ENCODE measurements at places on chromosomes 1 and 21.
A peak's percentile ranks its signal among the peaks of the same experiment; 100 is the strongest.

- no peak for DNase-seq
These were observed 20.6 kb downstream of the WASF2 start for GRCh38 chr1:27469334-27469733.

DNA sequence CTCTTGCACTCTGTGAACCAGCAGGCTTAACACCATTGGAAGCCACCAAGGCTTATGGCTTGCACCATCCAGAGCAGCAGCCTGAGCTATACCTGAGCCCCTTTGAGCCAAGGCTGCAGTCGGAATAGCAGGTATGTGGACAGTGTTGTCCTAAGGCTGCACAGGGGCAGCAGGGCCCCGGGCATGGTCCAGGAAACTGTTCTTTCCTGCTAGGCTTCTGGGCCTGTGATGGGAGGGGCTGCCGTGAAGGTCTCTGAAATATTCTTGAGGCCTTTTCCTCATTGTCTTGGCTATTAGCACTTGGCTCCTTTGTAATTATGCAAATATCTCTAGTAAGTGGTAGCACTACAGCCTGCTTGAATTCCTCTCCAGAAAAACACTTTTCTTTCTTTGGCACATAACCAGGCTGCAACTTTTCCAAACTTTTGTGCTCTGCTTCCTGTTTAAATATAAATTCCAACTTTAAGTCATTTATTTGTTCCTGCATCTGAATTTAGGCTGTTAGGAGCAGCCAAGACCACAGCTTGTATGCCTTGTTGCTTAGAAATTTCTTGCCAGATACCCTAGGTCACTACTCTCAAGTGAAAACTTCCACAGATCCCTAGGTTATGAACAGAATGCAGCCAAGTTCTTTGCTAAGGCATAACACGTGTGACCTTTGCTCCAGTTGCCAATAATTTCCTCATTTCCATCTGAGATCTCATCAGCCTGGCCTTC is 5.2 kb downstream of the KRTAP20-4 start:
- no peak for DNase-seq

- DNase-seq: no peak
These were observed 1.5 kb upstream of the HMGN1 start for GRCh38 chr21:39350094-39351005.

- DNase-seq: no peak
These were observed 523.4 kb downstream of the PTBP2 start for GRCh38 chr1:97245026-97245425.

DNA sequence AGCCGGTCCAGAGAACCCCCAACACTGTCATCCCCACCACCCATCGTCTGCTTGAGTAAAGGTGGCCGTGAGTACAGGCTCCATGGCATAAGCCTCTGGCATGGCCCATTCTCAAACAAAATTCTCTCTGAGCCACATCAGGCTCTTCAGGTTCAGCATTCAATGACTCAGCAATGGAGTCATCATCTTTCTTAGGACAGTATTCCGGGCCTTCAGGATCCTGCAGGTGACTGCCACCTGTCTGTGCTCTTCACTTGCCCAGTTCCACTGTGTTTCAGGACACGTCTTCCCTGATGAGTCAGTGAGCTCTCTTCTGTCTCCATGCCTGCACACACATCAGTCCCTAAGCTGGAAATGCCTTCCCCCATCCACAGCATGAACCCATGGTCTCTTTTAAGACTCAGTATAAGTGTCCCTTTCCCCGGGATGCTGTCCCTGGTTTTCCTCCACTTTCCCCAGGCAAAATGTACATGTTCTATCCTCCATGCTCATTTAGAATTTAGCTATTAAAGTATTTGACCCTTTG is 81.1 kb upstream of the FGGY start:
- no peak for DNase-seq

GRCh38 chr1:198934901-198935305 is 296.1 kb downstream of the PTPRC start:
- DNase-seq: peak; percentile 38

DNA sequence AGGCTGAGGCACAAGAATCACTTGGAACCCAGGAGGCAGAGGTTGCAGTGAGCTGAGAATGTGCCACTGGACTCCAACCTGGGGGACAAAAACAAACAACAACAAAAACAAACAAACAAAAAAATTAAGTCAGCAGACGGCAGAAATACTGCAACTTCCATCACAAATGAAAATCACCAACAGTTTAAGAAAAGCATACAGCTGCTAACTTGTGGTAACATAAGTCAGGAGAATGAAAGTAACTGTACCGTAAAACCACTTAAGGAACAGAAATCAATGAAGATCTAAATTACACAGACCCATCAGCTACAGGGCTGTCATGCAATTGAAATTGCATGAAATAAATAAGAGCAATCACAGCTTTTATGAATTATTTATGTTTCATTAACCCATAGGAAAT is 25.0 kb downstream of the MCOLN2 start:
- DNase-seq: no peak

GRCh38 chr1:21490774-21491487 is 18.3 kb upstream of the ALPL start:
- peak; percentile 77 for DNase-seq

DNA sequence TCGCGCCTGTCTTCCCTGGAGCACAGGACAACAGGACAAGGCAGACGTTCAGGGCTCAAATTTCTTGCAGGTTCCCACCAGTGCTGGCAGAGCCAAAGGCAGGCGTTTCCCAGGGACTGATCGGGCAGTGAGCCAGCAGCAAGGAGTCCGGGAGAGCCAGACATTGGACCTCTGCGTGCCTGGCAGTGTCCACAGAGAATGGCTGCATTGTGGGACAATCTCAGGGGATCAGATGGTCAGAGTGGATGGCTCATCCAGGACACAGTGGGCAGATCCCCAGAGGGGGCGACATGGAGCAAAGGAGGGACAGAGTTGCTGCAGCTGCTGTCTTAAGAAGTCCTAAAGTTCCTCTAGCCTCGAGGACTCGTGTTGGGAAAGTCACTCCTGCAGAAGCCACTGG is 4.6 kb downstream of the TMEM63A start:
- peak; percentile 44 for DNase-seq

DNA sequence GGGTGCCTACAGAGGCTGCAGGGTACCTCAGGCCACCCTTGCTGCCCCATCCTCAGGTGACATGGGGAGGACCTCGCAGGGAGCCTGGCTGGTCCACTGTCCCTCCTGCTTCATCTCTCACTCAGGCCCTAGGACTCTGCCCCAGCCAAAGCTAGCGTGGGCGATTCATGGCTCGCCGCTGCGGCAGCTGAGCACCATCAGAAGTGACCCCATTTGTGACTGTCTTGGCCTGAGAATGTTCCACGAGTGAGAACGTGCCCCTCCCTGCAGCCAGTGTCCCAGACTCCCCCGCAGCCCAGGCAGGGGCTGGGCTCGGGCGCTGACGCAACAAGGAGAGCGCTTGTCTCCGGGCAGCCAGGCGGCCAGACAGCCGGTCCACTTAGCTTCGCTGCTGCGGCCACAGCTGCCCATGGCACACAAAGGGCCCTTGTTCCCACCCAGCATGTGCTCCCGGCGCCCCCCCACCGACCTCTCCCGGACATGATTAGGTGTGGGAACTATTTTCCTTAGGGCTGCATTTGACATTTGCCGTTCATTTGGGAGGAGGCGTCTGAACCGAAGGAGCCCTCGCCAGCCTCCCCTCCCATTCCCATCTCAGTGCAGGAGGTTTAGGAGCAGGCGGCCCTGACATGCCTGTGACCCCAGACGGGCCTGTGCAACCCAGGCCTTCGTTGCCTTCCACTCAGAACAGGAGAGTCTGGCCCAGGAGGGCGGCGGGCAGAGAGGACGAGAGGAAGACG is 19.3 kb upstream of the POFUT2 start:
- DNase-seq: no peak

- DNase-seq: no peak
These were observed 203.9 kb downstream of the TOMM20 start for GRCh38 chr1:234924450-234925355.

- no peak for DNase-seq
These were observed 5.9 kb upstream of the PRKAA2 start for GRCh38 chr1:56639211-56639610.

- no peak for DNase-seq
These were observed 2.9 kb downstream of the KIF1B start for GRCh38 chr1:10213186-10213705.

DNA sequence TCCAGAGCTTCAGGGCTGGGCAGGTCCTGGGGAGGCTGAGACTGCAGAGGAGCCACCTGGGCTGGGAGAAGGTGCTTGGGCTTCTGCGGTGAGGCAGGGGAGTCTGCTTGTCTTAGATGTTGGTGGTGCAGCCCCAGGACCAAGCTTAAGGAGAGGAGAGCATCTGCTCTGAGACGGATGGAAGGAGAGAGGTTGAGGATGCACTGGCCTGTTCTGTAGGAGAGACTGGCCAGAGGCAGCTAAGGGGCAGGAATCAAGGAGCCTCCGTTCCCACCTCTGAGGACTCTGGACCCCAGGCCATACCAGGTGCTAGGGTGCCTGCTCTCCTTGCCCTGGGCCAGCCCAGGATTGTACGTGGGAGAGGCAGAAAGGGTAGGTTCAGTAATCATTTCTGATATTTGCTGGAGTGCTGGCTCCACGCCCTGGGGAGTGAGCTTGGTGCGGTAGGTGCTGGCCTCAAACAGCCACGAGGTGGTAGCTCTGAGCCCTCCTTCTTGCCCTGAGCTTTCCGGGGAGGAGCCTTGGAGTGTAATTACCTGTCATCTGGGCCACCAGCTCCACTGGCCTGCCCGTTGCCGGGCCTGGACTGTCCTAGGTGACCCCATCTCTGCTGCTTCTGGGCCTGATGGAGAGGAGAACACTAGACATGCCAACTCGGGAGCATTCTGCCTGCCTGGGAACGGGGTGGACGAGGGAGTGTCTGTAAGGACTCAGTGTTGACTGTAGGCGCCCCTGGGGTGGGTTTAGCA is 9.3 kb downstream of the MYBPH start:
- DNase-seq: no peak

DNA sequence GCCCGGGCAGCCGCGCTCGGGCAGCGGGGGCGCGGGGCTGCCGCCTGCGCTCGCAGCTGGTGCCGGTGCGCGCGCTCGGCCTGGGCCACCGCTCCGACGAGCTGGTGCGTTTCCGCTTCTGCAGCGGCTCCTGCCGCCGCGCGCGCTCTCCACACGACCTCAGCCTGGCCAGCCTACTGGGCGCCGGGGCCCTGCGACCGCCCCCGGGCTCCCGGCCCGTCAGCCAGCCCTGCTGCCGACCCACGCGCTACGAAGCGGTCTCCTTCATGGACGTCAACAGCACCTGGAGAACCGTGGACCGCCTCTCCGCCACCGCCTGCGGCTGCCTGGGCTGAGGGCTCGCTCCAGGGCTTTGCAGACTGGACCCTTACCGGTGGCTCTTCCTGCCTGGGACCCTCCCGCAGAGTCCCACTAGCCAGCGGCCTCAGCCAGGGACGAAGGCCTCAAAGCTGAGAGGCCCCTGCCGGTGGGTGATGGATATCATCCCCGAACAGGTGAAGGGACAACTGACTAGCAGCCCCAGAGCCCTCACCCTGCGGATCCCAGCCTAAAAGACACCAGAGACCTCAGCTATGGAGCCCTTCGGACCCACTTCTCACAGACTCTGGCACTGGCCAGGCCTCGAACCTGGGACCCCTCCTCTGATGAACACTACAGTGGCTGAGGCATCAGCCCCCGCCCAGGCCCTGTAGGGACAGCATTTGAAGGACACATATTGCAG is 3.0 kb downstream of the ARTN start:
- no peak for DNase-seq

DNA sequence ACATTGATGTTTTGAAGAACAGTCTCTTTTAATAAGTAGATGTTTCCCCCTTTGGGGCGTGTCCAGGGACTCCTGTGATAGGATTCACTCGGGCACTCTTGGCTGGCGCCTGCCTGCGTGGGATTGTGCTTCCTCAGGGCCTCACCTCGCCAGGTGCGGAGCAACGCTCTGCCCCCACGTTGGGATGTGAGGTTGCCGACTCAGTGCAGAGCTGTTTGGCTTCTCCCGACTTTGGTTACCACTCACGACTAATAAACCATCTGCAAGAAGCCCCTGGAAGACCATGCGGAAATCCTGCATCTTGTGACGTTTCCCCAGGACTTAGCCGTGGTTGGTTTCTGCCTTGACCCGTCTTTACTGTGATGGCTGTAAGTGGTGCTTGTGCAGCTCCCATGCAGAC is 106.4 kb downstream of the PCBP3 start:
- DNase-seq: no peak

- no peak for DNase-seq
These were observed 9.2 kb upstream of the SARS1 start for GRCh38 chr1:109204484-109204883.

DNA sequence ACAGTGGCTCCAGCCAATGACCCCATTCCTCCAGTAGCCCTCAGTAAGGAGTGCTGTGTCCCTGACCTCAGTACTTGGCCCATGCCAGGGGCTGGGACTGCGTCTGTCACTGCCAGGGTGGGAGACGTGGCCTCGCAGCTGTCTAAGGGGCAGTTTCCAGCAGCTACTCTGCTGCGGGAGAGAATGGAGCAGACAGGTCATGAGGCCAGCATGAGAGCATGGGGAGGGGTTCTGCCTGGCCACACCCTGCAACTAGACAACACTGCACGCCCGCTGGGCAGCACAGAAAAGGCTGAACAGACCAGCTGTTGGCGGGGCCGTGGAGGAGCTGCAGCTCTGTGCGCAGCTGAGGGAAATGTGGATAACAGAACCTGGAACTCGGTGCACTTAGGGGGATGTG is 91.6 kb upstream of the COL6A1 start:
- DNase-seq: no peak

DNA sequence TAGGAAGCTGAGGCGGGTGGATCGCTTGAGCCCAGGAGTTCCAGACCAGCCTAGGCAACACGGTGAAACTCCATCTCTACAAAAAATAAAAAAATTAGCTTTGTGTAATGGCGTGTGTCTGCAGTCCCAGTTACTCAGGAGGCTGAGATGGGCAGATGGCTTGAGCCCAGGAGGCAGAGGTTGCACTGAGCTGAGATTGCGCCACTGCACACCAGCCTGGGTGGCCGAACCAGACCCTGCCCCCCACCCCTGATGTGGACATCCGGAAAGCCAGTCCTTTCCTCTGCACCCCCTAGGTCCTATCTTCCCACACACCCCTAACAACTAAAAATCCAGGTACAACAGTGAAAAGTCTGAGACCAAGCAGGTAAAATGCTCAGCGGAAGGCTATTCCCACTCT is 71.9 kb downstream of the PLD5 start:
- DNase-seq: no peak

DNA sequence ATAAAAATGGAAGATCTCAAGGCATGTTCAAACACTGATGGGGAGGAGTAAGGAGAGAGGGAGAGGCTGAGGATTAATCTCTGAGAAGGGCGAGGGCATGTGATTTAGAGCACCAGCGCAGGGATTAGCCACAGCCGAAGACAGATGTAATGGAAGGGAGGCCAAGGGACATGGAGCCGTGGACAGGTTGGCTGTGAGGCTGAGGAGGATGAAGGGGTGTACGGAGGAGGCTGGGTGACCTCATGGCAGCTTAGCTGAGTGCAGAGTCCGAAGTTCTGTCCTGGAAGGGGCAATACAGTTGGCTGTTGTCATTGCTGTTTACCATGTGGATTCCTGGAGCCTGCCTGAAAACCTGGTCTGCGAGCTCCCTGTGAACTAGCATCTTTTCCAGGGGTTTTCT is 342.8 kb downstream of the RPS6KC1 start:
- DNase-seq: no peak

DNA sequence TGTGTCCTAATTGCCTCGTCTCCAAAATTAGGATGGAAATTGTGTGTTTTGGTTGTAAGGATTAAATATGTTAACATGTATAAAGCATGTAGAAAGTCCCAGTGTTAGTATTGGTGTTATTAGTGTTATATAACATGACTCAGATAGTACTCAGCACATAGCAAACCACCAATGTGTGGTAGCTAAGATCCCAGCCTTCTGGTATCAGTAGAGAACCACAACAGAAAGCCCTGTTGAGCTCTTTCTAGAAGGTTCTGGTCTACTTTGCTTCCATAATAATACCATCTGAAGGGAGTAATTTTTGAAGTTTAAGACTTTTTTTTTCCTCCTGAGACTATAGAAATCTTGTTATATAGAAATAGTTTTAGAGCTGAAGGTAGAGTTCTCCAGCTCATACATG is 259.3 kb upstream of the SGIP1 start:
- peak; percentile 58 for DNase-seq

Data from HFFc6 (cell line).